Heart right ventricle (tissue), 16 donors: ENCODE measurements at places on chromosomes 5 and 9. TPM values are rescaled to one million over a fixed set of nuclear protein-coding genes. Genes with fewer than 3 reads are reported as not detected.

Gene TAF11L5
- total RNA-seq: not detected

Gene INSL4
- total RNA-seq: not detected

Gene ADAMTS12
- 1.4 TPM for total RNA-seq

Gene SPARC
- total RNA-seq: 321 TPM

Gene LCP2
- total RNA-seq: 4.9 TPM

Gene PHF24
- 2.2 TPM for total RNA-seq

Gene BHMT2
- total RNA-seq: 5.1 TPM

Gene PRSS3
- total RNA-seq: not detected

DNA sequence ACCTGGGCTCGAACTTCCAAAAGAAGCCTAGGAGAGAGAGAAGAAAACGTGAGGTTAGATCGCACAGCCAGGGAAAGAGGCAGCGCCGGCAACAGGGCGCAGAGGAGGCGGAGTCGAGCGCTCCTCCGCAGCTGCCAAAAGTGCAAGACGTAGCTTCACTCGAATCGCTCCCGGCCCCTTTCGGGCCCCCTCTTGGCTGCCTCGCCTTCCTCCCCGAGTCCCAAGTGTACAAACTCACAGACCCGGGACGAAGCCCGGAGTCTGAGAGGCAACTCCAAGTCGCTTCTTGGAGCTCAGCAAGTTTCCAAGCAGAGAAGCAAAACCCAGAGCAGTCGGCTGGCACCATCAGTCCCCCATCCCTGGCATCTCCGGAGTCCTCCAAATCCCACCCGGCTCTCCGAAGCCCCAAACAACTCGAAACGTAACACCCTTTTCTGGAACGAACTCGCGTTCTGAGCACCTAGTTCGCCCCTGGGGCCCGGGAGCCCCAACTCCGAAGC is 1.2 kb downstream of the MIER3 start:
- peak; percentile 70 for DNase-seq

GRCh38 chr9:93267091-93267541 is 83.2 kb downstream of the WNK2 start:
- no peak for DNase-seq

GRCh38 chr5:139982157-139982974 is 60.7 kb downstream of the NRG2 start:
- peak; percentile 49 for DNase-seq

- no peak for DNase-seq
These were observed 668.7 kb downstream of the NR2F1-AS1 start for GRCh38 chr5:92912283-92912682.

DNA sequence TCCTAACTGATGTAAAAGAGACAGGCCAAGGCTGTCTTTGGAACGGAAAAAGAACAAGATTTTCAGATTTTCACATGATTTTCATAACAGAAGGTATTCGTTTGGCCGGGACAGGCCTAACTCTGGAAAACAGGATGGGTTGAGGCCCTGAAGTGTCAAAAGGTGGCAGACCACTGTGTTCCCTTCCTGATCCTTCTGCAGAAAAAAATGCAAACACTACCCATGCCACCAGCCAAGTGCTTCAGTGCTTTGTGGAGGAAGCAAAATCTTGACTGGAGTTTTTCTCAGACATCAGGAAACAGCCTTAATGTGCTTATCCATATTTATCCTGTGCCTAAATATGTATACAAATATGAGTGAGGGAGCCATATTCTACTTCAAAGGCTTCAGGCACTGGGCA is 113.5 kb upstream of the IL6ST start:
- no peak for DNase-seq

DNA sequence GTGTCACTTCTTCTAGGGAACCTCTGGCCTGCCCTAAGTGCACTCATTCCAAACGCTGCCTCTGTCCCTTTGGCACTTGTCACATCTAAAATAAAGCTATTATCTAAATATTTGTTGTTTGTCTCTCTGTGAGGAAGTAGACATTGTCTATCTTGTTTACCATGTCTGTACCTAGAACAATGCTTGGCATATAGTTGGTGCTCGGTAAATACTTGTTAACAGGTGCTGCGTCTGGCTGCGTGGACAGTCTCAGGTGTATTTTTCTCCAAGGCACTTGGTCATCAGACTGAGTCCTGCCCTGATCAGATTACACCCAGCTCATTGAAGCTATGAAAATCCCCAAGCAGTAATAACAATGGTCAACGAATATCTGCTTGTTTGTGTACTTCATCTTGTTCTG is 174.9 kb upstream of the SMIM23 start:
- DNase-seq: no peak

GRCh38 chr5:65663804-65664521 is 39.1 kb downstream of the SHLD3 start:
- DNase-seq: no peak

DNA sequence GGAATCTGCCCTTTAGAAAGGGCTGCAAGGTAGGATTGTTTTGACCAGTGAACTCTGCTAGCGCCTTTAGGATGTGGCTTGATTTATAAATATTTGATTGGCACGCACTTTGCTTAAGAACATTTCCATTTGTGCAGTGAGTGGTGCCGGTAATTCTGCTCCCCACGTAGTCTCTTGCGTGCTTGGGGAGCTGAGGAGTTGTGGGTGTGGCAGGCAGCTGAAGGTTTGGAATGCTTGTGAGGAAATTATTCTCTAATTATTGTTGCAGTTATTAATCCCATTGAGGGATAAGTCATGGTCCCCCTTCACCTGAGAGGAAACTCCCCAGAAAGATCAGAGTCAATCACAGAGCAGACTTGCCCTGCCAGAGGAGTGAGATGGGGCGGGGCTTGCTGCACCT is 76.7 kb downstream of the FGF1 start:
- no peak for DNase-seq

DNA sequence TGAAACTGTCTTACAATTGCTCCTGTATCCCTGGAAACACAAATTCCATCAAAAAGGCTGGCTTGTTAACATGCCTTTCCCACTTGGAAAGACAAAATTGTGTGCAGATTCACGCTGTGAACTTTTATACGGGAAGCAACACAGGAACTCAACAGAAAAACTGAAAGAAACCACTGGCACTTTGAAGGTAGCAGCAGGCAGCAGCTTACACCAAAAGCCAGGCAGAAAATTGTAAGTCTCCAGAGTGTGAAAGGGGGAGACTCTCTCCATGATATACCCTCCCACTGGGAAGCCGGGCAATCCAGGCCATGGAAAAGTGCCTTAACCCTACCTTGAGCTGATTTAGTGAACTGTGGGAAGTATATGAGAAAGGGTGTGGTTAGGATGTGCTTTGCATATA is 943.7 kb downstream of the CDH18 start:
- DNase-seq: no peak

DNA sequence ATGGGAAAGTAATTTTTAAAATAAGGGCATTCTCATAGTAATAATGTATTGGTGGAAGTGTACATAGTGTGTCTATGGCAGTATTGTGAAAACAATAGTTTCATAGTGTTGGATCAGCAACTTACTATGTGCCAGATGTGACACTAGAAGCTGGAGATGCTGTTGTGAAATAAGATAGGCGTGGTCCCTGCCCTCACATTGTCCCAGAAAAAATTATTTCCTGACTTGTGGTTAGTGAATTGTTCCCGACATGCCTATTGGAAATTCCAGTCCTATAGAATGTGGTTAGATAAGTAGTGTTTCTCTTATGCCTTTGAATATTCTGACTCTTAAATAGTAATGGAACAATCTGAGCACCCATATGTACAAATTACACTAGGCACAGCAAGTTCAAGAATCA is 55.3 kb upstream of the MTAP start:
- DNase-seq: no peak

GRCh38 chr5:146338774-146339714 is at the start of gene POU4F3:
Gene POU4F3, plus strand, starts transcription at chr5:146338839. Its CDS starts 274 bp downstream, at chr5:146339113.
- no peak for DNase-seq

GRCh38 chr5:33641744-33642505 is 201.2 kb downstream of the TARS1 start:
- DNase-seq: no peak

DNA sequence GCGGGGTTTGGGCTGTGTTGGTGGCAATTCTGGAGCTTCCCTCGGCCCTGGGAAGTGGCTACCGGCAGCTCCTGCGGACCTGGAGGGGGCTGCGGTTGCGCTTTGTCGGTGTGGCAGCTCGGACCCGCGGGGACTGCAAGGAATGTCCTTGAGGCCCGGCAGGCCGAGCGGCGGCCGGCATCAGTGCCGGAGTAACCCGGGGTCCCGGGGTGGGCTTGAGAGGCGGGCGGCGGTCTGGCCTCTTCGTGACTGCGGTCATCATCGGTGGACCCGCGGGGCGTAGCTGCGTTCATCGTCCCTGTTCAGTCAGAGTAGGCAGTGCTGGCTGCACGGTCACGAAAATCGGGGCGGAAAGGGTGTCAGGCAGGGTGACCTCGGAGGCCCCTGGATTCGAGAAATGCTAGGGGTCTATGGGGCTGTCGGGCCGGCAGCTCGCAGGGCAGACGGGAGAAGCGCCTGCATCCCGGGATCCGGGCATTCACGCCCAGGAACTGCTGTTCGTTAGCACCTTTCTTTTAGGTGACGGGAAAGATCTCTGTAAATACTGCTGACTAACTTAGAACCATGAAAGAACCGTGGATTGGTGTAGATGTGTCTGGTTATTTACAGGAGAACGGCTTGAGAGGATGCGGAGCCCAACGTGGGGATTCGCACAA is 474 bp downstream of the HMGCR start:
- no peak for DNase-seq

DNA sequence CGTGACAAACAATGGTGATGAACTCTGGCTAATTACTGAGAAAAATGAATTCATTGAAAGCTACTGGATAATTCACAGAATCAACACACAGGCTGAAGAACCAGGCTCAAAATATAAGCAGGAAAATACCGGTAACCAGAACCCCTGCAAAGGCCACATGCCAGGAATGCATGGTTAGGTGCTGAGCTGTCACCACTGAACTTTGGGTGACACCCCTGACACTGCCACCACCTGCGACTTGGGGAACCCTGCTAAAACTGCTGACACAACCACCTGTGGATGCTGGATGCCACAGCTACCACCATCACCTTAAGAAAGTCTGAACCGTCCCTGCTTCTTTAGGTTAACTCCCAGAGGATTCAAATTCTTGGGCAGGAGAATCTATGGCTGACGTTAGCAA is 72.0 kb upstream of the NR4A3 start:
- no peak for DNase-seq

DNA sequence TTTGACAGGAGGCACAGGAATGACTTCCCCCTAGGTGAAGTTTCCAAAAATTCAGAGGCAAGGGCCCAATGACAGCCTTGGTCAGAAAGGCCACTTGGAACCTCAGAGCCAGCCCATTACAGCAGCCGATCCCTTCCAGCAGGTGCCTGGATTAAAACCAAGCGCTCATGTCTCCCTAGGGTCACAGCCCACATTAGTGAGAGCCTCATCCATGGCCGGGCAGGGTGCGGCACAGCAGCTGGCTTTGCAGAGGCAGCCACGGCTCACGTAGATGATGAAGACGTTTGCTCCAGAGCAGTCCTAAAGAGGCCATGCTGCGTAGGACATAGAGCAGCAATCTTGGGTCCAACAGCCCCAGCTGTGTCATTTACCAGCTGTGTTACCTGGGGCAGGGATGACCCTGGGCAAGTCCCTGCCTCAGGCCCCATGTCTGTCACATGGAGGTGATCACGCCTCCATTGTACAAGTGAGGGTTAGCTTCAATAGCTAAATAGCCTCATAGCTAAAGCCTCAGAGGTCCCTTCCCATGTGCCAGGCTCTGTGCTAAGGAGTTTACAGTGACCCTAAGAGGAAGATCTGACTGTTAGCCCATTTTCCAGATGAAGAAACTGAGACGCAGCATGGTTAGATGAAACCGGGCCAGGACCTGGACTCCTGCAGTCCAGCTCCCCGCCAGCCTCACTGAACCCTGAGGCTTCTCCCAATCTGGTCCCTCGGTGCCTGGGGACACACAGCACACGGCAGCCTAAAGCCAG is 39.2 kb downstream of the NEK6 start:
- DNase-seq: no peak

- peak; percentile 28 for DNase-seq
These were observed 388 bp downstream of the ANKS6 start for GRCh38 chr9:98795970-98796363.

- no peak for DNase-seq
These were observed 149.6 kb downstream of the PRR16 start for GRCh38 chr5:120613729-120614128.

GRCh38 chr9:16976427-16976826 is 106.0 kb upstream of the BNC2 start:
- no peak for DNase-seq

DNA sequence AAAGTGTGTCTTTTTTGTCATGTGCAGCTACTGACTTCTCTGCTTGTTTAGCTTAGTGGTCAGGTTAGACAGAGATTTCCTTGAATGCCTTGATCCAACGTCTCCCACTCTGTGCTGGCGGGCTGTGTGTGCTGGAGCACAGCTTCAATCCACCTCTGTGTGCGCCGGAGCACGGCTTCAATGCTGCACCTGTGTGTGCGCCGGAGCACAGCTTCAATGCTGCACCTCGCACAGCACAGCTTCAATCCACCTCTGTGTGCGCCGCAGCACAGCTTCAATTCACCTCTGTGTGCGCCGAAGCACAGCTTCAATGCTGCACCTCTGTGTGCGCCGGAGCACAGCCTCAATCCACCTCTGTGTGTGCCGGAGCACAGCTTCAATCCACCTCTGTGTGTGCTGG is 69.0 kb upstream of the PHYKPL start:
- DNase-seq: no peak

- DNase-seq: peak; percentile 65
These were observed 61.3 kb upstream of the MEGF10 start for GRCh38 chr5:127229185-127229889.

- DNase-seq: no peak
These were observed 6.2 kb upstream of the FYB1 start for GRCh38 chr5:39225405-39226099.

DNA sequence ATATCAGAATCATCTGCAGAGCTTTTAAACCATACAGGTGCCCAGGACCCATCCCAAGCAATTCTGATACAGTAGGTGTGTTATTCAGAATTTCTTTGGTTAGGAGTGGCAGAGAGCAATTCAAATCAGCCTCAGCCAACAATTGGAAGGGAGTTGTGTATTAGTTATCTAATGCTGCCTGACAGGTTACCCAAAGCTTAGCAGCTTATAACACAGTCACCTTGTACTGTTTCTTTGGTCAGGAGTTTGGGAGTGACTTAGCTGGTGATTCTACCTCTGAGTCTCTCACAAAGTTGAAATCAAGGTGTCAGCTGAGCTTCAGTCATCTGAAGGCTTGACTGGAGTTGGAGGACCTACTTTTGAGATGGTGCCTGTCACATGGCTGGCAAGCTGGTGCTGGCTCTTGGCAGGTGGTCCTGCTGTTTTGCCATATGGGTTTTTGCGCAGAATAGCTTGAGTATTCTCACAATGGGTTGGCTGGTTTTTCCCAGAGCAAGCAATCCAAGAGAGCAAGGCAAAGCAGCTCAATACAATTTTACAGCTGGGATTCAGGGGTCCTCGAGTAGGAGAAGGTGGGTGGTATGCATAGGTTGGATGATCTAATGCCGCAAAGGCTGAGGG is 18.7 kb upstream of the CARNMT1 start:
- no peak for DNase-seq

GRCh38 chr9:18018661-18019060 is 439.8 kb downstream of the SH3GL2 start:
- no peak for DNase-seq

- DNase-seq: no peak
These were observed 25.4 kb downstream of the KCNT1 start for GRCh38 chr9:135727257-135727875.
